ENCODE measurements at places on chromosomes 6 and 20.

GRCh38 chr6:7153789-7154188 lies 46.0 kb downstream of the RREB1 start:
- DNase-seq = no peak

- no peak for DNase-seq
Measured at GRCh38 chr20:57943950-57944349, 234.1 kb upstream of the PMEPA1 start.

GRCh38 chr6:146741609-146742008 lies 142.8 kb downstream of the ADGB start:
- peak; percentile 13 for DNase-seq

GRCh38 chr6:146931214-146931613 lies 273.0 kb upstream of the STXBP5 start:
- DNase-seq = no peak

GRCh38 chr6:73798592-73798991 lies 102.6 kb downstream of the CD109 start:
- peak; percentile 84 for DNase-seq

GRCh38 chr6:111033628-111034289 lies 51.9 kb downstream of the RPF2 start:
- no peak for DNase-seq

DNA sequence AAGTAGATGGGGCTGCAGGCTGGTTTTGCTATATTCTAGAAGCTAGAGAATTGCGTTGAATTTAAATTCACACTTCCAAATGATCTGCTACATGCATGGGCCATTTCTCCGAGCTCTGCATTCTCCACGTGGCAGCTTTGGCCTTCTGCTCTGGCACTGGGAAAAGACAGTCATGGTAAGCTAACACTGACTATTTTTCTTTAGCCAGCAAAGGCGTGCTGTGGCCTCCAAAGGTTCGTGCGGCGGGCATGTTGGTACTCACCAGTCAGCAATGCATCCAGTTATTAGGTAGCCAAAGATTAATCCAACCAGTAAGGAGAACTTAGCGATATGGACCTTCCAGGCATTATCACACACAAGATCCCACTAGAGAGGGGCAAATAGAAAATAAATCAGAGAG lies 41.4 kb downstream of the SLC22A23 start:
- DNase-seq = no peak

GRCh38 chr20:6746901-6747609 lies 20.4 kb upstream of the BMP2 start:
- DNase-seq = peak; percentile 15

GRCh38 chr6:9697263-9697931 lies 717.5 kb downstream of the TFAP2A start:
- no peak for DNase-seq

DNA sequence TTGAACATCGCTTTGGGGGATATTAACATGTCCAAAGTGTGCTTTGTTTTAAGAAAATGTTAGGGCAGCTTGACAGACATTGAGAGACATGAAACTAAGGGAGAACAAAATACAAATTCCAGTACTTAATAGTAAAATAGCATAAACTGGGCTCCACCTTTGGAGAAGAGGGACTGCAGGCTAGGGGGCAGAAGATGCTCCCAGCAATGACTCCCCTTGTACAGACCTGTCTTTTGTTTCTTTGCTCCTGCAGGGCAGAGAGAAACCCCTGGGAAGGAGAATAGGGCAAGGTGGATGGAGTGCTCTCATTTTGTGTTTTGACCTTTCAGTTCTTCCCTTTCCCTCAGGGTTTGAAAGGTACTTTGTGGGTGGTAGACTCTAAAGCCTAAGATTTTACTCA lies 115.6 kb upstream of the PLCB4 start:
- DNase-seq = no peak

GRCh38 chr20:59284470-59284869 lies 15.9 kb upstream of the EDN3 start:
- DNase-seq = no peak

- DNase-seq = no peak
Measured at GRCh38 chr6:113340371-113340770, 516.8 kb upstream of the MARCKS start.

GRCh38 chr6:140185991-140186390 lies 811.5 kb upstream of the CITED2 start:
- no peak for DNase-seq

DNA sequence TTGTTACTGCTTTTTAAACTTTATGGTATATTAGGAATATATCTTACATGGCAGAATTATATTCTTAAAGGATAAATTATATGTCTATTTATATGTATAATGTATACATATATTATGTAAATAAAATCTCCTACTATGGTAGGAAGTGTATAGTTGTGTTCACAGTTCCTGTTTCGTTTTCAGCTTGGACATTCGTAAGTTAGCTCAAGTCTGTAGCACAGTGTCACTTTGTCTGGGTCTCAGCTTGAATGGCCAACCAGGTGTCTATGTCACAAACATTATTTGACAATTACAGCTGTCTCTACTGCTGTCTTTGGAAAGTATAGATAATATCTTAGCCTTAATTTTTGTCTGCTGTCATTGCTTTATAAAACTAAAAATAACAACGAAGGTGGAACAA lies 303.9 kb downstream of the CDKAL1 start:
- no peak for DNase-seq

GRCh38 chr6:155187106-155187505 lies 76.7 kb upstream of the CLDN20 start:
- peak; percentile 30 for DNase-seq

DNA sequence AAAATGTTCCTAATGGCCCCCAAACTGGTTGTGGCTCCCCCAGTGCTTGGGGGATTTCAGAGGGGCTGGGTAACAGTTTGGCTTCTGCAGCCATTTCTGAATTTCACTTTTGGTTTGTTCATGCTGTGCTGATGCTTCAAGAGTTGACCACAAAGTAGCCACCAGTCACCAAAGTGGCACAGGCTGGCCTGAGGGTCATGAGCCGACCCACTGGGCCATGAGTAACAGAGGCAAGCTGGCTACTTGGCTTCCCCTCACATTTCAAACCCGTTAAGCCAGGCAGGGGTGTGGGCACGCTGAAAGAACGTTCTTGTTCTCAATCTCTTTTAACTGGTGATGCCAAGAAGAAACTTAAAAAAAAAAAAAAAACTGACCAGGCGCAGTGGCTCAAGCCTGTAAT lies 15.1 kb upstream of the NXT1 start:
- DNase-seq = no peak

DNA sequence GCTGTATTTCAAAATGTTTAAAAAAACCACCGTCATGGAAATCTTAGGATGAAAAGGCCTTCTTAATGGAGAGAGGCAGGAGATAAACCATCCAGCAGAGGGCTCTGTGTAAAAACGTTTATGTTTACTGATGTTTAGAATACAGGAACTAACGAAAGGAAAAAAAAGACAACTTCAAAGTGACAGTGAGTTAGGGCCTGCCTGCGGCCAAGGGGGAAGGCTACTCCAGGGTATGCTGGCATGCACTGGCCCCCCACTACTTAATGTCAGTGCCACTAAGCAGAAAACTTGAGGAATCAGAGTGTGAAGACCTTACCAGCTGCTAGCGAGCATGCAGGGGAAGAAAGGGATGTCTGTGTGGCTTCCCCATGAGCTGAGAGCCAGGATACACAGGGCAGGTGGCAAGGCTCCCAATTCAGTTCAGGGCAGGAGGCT lies 47.7 kb downstream of the AKAP7 start:
- DNase-seq = no peak

DNA sequence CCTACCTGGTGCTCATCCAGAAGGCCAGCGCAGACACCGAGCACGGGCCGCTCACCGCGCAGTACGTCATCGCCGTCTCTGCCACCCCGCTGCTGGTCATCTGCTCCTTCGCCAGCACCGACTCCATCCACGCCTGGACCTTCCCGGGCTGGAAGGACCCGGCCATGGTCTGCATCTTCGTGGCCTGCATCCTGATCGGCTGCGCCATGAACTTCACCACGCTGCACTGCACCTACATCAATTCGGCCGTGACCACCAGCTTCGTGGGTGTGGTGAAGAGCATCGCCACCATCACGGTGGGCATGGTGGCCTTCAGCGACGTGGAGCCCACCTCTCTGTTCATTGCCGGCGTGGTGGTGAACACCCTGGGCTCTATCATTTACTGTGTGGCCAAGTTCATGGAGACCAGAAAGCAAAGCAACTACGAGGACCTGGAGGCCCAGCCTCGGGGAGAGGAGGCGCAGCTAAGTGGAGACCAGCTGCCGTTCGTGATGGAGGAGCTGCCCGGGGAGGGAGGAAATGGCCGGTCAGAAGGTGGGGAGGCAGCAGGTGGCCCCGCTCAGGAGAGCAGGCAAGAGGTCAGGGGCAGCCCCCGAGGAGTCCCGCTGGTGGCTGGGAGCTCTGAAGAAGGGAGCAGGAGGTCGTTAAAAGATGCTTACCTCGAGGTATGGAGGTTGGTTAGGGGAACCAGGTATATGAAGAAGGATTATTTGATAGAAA lies 2.0 kb downstream of the SLC35D3 start:
- no peak for DNase-seq

- DNase-seq = no peak
Measured at GRCh38 chr6:16139556-16139955, 10.7 kb downstream of the MYLIP start.

GRCh38 chr6:105769987-105770386 lies 316.1 kb upstream of the PRDM1 start:
- DNase-seq = peak; percentile 53

- DNase-seq = peak; percentile 66
Measured at GRCh38 chr6:105374010-105374420, 28.9 kb downstream of the PREP start.

- DNase-seq = peak; percentile 3
Measured at GRCh38 chr6:169966312-169967181, 215.1 kb downstream of the ERMARD start.

- no peak for DNase-seq
Measured at GRCh38 chr6:39731565-39731964, 6.4 kb upstream of the KIF6 start.
